ENCODE measurements at places on chromosomes 5 and 9.

GRCh38 chr5:154369682-154370081, 76.1 kb upstream of the SAP30L start:
- no peak for DNase-seq

DNA sequence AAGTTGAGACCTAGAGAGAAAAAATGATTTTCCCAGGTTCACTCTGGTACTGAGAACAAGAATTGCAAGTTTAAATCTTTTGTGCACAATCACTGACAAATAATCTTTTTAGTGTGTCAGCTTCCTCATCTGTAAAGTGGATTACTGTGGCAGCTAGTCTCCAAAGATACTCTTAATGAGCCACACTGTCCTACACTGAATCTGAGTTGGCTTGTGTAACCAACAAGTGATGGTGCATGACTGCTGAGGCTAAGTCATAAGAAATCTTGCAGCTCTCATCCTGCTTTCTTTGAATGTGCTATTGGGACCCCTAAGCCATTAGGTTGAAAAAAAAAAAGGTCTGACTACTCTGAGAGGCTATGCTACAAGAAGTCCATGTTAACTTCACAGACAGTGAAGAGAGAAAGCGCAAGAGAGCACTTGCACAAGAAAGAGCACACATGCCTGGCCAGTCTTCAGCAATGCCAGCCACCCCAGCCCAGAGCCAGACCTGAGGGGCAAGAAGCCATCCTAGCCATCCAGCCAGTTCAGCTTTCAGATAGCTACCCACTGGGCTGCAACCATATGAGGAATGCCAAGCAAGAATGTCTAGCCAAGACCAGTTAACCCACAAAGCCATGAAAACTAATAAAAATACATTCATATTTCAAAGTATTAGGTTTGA, 419.4 kb downstream of the RAB3C start:
- no peak for DNase-seq

GRCh38 chr9:132235894-132236661, 74.2 kb downstream of the NTNG2 start:
- peak; percentile 57 for DNase-seq

DNA sequence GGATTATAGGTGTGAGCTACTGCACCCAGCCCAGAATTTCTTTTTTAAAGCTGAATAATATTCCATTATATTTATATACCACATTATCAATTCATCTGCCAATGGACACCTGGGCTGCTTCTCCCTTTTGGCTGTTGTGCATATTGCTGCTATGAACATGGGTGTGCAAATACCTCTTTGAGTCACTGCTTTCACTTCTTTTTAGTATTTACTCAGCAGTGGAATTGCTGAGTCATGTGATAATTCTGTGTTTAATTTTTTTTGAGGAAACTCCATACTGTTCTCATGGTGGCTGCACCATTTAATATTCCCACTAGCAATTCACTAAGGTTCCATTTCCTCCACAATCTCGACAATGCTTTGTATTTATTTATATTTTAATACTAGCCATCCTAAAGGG, 36.1 kb upstream of the KIF4B start:
- DNase-seq: no peak

- no peak for DNase-seq
These were observed 165.6 kb upstream of the FSTL4 start for GRCh38 chr5:133777951-133778350.

GRCh38 chr5:176414704-176415103, 1.6 kb downstream of the CLTB start:
- no peak for DNase-seq

DNA sequence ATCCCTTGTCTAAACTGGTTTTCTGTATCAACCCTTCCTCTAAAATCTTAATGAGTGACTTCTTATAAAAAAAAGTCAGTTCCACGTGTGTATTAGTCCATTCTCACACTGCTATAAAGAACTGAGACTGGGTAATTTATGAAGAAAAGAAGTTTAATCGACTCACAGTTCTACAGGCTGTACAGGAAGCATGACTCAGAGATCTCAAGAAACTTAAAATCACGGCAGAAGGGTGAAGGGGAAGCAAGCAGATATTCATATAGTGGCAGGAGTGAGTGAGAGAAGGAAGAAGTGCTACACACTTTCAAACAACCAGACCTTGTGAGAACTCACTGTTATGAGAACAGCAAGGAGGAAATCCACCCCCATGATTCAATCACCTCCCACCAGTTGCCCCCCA, 307.8 kb upstream of the ARRDC3 start:
- DNase-seq: no peak

DNA sequence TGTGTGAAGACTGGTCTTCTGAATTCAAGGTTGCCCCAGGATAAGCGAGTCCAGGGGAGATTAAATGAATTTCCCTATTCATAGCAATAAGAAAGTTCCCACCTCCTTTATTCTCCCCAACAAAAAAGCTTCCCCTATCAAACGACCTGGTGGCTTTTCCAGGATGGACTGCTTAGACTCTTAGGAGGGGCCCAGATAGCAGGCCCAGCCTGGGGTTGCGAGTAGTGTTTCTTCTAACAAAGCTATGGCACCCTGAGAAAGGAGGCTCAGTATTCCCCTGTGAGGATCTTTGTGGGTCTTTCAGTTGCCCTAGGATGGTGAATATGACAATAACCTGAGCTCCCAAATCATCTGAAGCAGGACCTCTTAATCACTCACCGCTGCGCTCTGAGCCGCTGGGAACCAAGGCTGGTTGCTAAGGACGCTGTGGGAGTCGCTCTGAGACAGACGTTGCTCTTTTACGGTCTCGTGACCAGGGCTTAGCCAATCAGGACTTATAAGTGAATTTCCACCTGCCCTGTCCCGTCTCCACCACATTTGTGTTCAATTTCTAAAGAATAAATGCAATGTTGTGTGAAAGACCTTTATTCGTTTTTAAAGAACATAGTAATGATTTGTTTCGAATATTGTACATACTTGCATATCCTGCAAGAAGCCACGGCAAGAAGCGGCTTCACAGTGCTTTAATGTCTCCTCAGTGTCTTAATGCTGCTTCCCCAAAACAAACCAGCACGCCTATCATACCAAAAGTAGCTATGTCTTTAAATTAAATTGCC, at the start of gene TMEM232:
Gene TMEM232, minus strand, starts transcription at position 423 of the 776 bp plus-strand sequence. CDS start 59,319 bp downstream, outside the sequence.
- DNase-seq: peak; percentile 80
